ENCODE measurements at places on chromosomes 11 and 22. TPM values are rescaled to one million over a fixed set of nuclear protein-coding genes. Genes with fewer than 3 reads are reported as not detected.
A peak's percentile ranks its signal among the peaks of the same experiment; 100 is the strongest.

- H3K36me3 ChIP-seq: no peaks in the 10 kb centered on the region
- H3K27ac ChIP-seq: no peak overlapping the region
- DNase-seq: no peak
- no peaks in the 10 kb centered on the region for H3K27me3 ChIP-seq
- H3K4me1 ChIP-seq: no peaks in the 10 kb centered on the region
These were observed 1654.6 kb upstream of the RAG2 start for GRCh38 chr11:38252620-38253019.

DNA sequence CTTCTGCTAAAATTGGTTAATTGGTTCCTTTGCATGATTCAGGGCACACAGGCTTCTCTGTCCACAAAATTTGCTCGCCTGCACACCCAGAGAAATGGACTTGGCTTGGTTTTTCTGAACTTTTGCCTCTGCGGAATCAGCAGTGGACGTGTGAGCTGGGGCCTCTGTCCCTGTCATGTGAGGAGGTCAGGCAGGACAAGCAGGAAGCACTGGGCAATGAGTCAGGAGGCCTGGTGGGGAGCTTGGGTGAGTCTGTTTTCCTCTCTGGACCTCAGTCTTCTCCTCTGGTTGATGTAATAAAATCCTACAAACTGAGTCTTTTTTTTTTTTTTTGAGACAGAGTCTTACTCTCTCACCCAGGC is 10.4 kb upstream of the CELSR1 start:
- DNase-seq: no peak
- H3K4me1 ChIP-seq: no peaks in the 10 kb centered on the region
- no peaks in the 10 kb centered on the region for H3K36me3 ChIP-seq

GRCh38 chr22:28299753-28300152 is 379.9 kb downstream of the TTC28 start:
- no peaks in the 10 kb centered on the region for H3K27me3 ChIP-seq
- H3K36me3 ChIP-seq: no peaks in the 10 kb centered on the region
- DNase-seq: no peak
- H3K27ac ChIP-seq: no peak overlapping the region

DNA sequence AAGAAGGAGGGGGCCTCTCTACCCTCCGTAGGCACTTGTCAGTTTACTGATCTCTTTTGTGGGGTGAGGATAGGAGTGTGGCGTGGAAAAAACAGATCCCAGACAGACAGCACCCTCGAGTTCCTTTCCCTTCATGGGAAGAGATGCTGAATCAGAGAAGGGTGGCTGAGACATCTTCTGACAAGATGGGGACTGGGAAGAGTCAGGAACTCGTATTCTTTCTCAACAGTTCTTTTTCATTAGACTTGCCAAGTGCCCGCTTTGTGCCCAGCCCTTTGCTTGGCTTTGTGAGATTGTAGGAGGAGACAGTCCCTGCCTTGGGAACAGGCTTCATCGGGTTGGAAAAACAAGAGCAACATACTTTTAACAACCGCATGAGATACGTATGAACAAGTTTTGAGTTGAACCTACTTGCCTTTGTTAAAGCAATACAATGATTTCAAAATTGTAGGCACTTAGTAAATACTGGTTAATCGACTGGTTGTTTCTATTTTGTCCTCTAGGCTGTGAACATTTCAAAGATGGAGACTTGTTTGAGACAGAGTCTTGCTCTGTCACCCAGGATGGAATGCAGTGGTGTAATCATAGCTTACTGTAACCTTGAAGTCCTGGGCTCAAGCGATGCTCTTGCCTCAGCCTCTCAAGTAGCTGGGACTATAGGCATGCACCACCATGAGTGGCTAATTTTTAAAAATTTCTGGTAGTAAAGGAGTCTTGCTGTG is 1.1 kb downstream of the RRM1 start:
- no peaks in the 10 kb centered on the region for H3K27me3 ChIP-seq
- peaks cover 7% of the 10 kb centered on the region for H3K36me3 ChIP-seq
- H3K4me1 ChIP-seq: peaks cover 8% of the 10 kb centered on the region
- peak overlapping the region; percentile 90 for H3K4me3 ChIP-seq
- DNase-seq: no peak

DNA sequence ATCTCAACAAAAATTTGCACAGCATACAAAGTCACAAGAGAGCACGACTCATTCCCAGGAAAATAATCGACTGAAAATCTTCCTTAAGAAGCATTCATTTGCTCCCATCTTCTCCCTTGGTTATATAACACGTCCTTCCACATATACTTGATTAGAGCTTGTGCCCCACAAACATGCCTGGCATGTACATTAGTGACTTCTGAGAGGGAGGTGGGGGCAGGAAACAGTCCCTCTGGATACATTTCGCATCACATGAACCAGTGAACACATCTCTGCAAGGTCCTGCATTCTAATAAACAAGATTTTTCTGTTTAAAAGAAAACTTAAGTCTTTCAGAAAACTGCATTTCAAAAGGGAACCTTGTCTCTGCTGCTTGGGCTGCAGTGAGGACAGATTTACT is 54.1 kb upstream of the IGLL5 start:
- H3K36me3 ChIP-seq: no peaks in the 10 kb centered on the region
- DNase-seq: no peak
- H3K27me3 ChIP-seq: no peaks in the 10 kb centered on the region
- no peak overlapping the region for H3K4me3 ChIP-seq
- H3K4me1 ChIP-seq: no peaks in the 10 kb centered on the region
- no peak overlapping the region for H3K27ac ChIP-seq

GRCh38 chr11:47305734-47306483 is 36.0 kb downstream of the MADD start:
- H3K27ac ChIP-seq: no peak overlapping the region
- H3K27me3 ChIP-seq: no peaks in the 10 kb centered on the region
- no peak for DNase-seq
- H3K4me3 ChIP-seq: no peak overlapping the region

The CARD10 gene
- 0.08 TPM for total RNA-seq

The SMCO4 gene
- total RNA-seq: 26.1 TPM

The HSCB gene
- total RNA-seq: 15.3 TPM
